ENCODE measurements at places on chromosomes 12 and 14. TPM values are rescaled to one million over a fixed set of nuclear protein-coding genes. Genes with fewer than 3 reads are reported as not detected.
A peak's percentile ranks its signal among the peaks of the same experiment; 100 is the strongest.

DNA sequence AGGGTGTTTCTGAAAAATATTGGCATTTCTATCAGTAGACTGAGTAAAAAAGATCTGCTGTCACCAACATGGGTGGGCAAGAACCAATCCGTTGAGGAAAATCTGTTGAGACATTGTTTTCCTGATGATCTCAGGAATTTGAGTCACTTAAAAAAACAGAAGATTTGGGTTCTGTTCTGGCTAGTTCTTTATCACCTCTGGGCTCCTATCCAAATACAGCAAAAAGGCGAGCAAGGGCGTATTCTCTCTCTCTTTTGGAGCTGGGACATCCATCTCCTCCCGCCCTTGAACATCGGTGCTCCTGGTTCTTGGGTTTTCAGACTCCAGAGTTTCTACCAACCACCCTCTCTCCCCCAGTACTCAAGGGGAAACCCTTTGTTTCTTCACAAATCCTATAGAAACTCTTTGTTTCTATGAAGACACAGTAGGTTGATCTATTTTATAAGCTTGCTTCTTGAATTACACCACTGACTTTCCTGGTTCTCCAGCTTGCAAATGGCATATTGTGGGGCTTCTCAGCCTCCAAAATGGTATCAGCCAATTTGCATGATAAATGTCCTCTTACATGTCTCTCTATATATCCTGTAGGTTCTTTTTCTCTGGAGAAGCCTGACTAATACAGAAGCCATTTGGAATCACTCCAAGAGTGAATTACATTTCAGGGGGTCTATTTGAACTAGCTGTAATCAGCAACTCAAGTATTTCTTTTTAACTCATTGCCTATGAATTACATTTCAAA, 263.9 kb upstream of the TMTC1 start:
- H3K27me3 ChIP-seq = no peaks in the 10 kb centered on the region
- no peaks in the 10 kb centered on the region for H3K36me3 ChIP-seq
- no peak for DNase-seq
- H3K4me1 ChIP-seq = no peaks in the 10 kb centered on the region

GRCh38 chr12:86275356-86275755, 19.2 kb upstream of the MGAT4C start:
- no peaks in the 10 kb centered on the region for H3K4me1 ChIP-seq
- no peaks in the 10 kb centered on the region for H3K36me3 ChIP-seq
- H3K27ac ChIP-seq = no peak overlapping the region
- no peaks in the 10 kb centered on the region for H3K27me3 ChIP-seq
- H3K4me3 ChIP-seq = no peak overlapping the region
- DNase-seq = no peak

DNA sequence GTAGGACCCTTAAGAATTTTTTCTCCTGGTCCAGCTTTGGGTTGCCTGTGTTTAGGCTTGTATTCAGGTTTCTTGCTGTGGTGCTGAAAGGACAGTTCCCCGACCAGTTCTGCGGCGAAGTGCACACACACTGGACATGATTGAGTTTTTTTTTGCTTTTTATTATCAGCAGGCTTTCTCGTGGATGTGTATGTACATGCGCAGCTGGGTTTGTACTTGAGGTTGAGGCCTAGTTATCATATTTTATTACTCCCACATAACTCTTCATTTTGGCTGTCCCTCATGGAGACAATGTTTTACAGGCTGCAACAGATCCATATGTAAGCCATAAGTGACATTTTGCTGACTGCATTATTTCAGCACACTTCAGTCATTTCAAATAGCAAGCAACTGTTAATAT, 2.5 kb downstream of the SCN8A start:
- H3K4me1 ChIP-seq = peaks cover 13% of the 10 kb centered on the region
- H3K27ac ChIP-seq = no peak overlapping the region
- peak; percentile 54 for DNase-seq
- H3K4me3 ChIP-seq = no peak overlapping the region

- H3K27me3 ChIP-seq = no peaks in the 10 kb centered on the region
- no peaks in the 10 kb centered on the region for H3K36me3 ChIP-seq
- H3K27ac ChIP-seq = no peak overlapping the region
- DNase-seq = no peak
- H3K4me1 ChIP-seq = no peaks in the 10 kb centered on the region
Observed at GRCh38 chr14:102246071-102246470, 58.9 kb downstream of the MOK start.

DNA sequence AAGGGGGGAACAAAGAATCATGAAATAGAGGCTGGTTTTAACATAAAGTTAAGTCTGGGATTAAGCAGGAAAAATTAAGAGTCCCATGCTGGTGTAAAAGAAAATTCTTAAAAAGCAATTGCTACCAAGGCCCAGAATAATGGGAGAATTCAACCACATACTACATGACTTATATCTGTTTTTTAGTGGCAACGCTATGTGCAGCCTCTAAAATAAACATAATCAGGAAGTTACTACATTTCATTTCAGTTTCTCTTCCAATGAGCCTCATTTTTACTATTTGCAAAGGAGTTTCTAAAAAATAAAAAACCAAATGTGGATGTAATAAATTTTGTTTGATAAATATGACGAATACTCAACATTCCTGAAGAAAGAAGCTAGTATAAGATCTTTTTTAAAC, 58.1 kb downstream of the CPNE8 start:
- no peak overlapping the region for H3K4me3 ChIP-seq
- no peaks in the 10 kb centered on the region for H3K4me1 ChIP-seq
- no peak overlapping the region for H3K27ac ChIP-seq
- no peaks in the 10 kb centered on the region for H3K27me3 ChIP-seq
- no peak for DNase-seq

DNA sequence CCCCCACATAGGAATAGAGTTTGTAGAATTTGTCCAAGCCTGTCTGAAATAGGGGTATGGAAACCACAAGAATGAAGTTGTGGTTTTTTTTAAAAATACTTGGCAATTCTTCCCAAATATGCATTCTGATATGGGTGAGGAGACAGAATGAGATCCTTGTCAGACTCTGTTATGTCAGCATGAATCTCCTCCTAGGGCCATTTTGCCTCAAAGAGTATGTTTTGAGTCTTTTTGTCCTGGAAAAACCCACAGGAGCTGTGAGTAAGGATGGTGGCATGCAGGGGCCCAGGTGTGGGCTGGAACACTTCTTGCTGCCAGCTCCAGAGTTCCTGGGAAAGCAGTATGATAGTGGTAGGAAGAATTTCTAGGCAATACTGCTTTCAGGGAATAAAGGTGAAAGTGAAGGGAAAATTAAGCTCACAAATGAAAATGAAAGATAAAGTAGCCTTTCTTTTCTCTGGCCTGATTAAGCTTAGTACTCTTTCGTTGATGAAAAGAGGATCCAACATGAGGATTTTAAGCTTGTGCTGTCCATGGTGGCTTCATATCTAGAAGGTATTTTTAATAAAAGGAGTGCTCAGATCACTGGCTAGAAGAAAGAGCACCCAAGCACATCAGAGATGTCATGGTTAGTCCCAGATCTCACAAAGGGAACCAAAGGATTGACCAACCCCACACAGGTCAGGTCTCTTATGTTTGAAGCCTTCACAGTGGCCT, 130.8 kb downstream of the LLPH start:
- H3K36me3 ChIP-seq = no peaks in the 10 kb centered on the region
- no peak overlapping the region for H3K27ac ChIP-seq
- H3K4me3 ChIP-seq = no peak overlapping the region
- no peaks in the 10 kb centered on the region for H3K4me1 ChIP-seq

DNA sequence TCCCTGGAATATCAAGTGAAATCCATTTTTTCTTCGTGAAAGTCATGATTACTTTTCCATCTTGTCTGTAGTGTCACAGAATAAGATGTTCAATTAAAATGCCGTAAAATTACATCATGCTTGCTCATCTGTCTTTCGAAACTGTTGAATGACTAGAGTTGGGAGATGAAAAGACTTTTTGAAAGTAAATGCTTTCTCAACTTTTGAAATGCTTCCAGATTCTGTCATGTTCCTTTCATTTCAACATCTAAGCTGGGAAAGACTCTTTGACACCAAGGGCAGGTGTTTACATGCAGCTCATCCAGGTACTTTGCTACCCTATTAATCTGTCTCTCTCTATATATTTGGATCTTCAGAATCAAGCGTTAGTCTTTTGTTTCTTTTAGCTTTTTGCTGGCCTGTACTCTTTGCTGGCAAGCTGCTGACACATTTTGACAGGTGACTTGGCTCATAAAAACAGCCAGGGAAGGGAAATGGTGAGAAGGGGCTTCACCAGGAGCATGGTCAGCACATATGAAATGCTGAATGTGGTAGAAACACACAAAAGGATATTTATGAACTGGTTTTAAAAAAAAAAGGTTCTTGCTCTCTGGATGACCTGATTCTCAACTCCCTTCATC, 77.0 kb upstream of the METAP2 start:
- no peak overlapping the region for H3K4me3 ChIP-seq
- DNase-seq = no peak
- peaks cover 6% of the 10 kb centered on the region for H3K27me3 ChIP-seq
- no peak overlapping the region for H3K27ac ChIP-seq
- peaks cover 9% of the 10 kb centered on the region for H3K4me1 ChIP-seq

- DNase-seq = no peak
- peaks cover 16% of the 10 kb centered on the region for H3K4me1 ChIP-seq
- no peaks in the 10 kb centered on the region for H3K36me3 ChIP-seq
- H3K27ac ChIP-seq = no peak overlapping the region
- H3K27me3 ChIP-seq = peaks cover 2% of the 10 kb centered on the region
- H3K4me3 ChIP-seq = no peak overlapping the region
Observed at GRCh38 chr12:107238296-107238695, 144.9 kb upstream of the CRY1 start.

- H3K36me3 ChIP-seq = no peaks in the 10 kb centered on the region
- peaks cover 3% of the 10 kb centered on the region for H3K27me3 ChIP-seq
- DNase-seq = no peak
- no peaks in the 10 kb centered on the region for H3K4me1 ChIP-seq
Observed at GRCh38 chr12:152440-152839, 61.5 kb downstream of the SLC6A12 start.

DNA sequence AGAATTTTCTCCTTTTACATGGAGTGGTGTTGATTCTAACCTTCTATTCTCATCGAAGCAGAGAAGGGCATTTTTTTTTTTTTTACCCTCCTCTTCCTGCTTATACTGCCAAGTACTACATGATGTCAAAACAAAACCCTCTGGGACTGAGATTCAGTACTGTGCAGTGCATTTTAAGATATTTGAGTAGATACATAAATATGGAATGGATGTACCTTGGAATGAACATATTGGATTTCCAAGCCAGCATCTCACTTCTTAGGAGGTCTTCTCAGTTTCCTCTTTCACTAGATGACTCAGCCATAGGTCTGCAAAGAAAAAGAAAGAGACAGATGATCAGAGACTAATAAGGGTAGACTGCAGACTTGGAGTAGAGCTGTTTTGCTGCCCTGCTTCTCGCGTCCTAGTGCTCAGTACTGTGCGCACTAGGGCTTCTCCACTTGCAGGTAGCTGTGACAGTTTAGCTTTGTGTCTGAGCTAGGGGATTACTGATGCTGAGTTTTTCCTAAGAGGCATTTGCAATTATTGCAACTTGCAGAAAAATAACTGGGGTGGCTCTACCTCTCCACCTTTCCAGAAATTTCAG, 20.4 kb downstream of the TPH2 start:
- no peaks in the 10 kb centered on the region for H3K4me1 ChIP-seq
- no peak overlapping the region for H3K27ac ChIP-seq
- DNase-seq = no peak
- H3K4me3 ChIP-seq = no peak overlapping the region
- H3K27me3 ChIP-seq = peaks cover 5% of the 10 kb centered on the region
- H3K36me3 ChIP-seq = no peaks in the 10 kb centered on the region

DNA sequence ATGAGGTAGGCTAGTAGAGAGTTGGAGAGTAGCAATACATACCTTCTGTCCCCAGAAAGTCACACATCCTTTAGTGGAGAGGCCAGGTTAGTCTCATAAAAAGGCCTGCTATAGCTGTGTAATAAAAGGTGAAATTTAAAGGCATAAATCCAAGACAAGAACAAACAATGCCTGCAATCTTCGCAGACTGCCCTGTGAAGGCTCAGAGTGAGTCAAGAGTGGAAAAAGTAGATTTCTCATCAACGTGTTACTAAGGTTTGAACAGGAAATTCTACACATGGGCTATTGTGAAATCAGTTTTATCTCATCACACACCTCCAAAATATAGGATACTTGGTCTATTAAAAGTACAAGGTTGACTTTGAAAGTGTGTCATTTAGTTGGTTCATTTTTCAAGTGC, at the start of gene KLRC1:
TSS of gene KLRC1 (minus strand) at position 222 of the 400 bp plus-strand sequence. CDS start 2,221 bp downstream, outside the sequence.
- H3K4me1 ChIP-seq = no peaks in the 10 kb centered on the region
- DNase-seq = no peak

DNA sequence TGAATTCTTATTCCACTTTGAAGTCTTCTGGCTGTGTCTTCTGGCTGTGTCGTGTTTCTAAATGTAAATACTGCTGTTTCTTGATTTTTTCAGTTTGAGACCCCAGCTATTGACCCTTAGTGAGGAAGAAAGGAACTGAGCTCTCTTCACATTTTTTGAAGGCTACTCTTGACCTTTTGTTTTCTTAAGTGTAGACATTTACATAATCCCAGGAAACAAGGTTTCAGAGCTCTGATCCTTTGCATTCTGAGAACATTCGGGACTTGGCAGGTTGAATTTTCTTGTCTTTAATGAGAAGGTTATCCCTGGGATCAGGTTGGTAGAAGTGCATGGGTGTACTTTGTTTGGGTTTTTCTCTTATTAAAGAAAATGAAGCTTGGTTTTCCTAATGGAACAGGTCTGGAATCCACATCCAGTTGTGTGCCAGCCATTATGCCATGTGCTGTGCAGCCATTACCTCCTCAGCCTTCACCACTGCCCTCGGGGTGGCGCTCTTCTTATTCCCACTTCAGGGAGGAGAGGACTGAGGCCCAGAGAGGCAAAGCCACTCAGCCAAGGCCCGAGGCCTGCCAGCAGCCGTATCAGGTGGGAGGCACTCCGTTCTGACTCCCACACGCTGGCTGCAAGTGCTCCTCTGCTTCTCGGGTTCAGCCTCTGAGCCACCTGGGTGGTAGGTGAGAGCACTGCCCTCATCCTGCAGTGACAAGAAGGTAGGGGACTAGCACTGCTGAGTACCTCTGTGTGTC, 120.9 kb downstream of the BEGAIN start:
- no peak overlapping the region for H3K27ac ChIP-seq
- H3K36me3 ChIP-seq = no peaks in the 10 kb centered on the region
- no peak overlapping the region for H3K4me3 ChIP-seq
- H3K4me1 ChIP-seq = peaks cover 11% of the 10 kb centered on the region

DNA sequence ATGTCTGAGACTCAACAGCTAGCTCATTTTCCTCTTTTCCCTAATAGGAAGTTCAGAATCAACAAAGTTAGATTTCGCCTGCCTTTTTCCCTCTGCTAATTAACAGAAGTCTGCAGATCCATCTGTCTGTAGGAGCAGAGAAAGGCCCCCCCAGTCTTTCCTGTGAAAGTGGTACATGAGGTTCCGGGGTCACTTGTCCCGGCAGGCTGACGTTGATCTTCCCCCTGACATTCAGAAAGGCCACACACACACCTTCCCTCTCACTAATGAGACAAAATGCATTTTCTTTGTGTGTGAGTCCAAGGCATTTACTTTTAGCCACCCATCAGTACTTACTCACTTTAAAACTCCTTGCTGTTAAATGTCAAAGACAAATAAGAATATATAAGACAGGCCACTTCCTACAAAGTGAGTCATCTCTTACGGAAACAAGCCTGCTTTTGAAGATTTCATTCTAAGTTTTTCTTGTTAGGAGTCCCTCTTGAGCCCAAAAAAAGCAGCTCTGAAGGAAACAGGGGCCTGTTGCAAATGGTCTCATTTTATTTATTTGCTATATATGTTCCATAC, 138.7 kb downstream of the TTC7B start:
- peak overlapping the region; percentile 72 for H3K27ac ChIP-seq
- H3K27me3 ChIP-seq = no peaks in the 10 kb centered on the region
- no peak overlapping the region for H3K4me3 ChIP-seq

The SMOC1 gene
- total RNA-seq = not detected

The HNF1A gene
- not detected for total RNA-seq

All from activated CD4-positive, alpha-beta T cell treated with anti-CD3 and anti-CD28 coated beads, Interleukin-2, amount 10 ng/mL, durations not matched to agents 7 days and 5 days (primary cell).